CD4-positive, alpha-beta T cell treated with Interleukin-4 for 1 hour (primary cell): ENCODE measurements at places on chromosomes 7 and 10.

DNA sequence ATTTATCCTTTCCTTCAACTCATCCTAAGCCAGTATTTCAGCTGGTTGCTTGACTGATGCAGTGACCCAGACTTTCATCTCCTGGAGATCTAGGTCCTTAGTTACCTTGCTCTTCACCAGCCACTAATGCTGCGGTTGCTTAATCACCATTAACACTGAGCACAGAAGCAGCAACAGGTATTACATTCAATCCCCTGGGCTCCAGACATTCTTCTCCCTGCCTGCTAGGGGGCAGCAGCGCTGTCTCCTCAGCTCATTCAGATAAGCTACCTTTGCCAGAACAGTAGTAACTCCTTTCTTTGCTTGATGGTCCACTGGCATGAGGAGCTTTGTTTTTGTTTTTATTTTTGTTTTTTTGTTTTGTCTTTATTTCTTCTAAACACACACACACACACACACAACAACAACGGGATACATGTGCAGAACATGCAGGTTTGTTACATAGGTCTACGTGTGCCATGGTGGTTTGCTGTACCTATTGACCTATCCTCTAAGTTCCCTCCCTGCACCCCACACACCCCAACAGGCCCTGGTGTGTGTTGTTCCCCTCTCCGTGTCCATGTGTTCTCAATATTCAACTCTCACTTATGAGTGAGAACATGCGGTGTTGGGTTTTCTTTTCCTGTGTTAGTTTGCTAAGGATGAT is 1043.2 kb upstream of the C7orf33 start:
- DNase-seq: no peak

DNA sequence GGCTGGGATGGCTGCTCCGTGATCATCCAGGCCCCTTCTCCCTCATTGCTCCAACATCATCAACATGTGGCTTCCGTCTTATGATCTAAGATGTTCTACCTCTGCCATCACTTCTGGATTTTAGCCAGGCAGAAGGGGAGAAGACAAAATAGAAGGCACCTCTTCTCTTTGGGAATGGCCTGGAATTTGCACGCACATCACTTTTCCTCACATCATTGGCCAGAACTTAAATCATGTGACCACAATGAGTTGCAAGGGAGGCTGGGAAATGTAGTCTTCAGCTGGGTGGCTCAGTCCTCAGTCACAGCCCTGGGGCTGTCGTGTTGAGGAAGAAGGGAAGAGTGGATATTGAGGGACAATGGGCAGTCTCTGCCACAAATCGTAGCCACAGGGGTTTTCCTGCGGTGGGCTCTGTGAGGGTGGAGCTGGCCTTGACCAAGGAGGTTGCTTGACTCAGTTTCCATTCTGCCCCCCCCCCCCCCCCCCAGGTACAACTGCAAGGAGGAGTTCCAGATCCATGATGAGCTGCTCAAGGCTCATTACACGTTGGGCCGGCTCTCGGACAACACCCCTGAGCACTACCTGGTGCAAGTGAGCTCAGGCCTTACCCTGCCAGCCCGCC is 50.3 kb downstream of the PALD1 start:
- peak; percentile 17 for DNase-seq

DNA sequence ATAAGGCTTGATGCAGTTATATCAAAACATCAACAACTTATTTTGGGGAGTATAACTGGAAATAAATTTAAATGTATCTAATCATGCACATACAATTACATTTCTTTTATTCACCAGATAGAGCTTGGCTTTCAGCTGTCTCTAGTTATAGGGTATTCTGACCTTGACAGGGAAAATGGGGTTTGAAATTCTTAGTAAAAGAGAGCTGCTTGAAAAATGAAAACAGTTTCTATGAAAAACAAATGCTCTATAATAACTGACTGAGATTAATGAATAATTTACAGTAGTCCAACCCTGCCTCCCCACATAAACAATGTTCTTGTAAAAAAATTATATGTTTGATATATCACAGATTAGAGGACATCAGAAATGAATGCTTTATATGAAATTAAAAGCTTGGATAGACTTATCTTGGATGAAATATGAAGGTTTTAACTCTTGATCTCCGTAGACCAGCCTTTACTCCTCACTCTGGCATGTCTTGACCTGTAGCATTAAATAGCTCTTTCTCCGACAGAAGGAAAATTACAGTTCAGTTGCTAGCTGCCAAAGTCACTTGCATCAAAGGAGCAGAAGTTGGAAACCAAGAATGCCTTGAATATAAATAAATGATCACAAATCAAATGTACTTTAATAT is 32.1 kb downstream of the VWC2 start:
- DNase-seq: no peak

DNA sequence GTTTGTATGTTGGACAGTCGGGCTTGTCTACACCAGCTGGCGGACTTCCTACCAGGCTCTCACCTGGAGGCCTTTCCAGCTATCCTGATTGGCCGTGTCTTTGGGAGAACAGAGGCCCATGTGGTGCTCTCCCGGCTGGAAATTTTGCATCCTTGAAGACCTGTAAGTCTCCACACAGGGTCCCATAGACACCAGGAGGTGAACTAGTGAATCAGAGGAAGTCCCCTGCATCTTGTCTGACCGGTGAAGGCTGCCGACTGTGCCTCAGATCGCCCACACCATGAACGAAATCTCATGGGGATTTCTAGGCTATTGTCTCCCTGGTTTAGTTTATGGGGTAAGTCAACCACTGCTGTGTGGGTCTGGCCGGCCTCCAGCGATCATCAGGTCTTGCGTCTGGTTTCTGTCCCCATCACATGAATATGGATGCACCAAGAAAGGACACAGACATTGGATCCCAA is 108.4 kb upstream of the LYZL2 start:
- DNase-seq: no peak

DNA sequence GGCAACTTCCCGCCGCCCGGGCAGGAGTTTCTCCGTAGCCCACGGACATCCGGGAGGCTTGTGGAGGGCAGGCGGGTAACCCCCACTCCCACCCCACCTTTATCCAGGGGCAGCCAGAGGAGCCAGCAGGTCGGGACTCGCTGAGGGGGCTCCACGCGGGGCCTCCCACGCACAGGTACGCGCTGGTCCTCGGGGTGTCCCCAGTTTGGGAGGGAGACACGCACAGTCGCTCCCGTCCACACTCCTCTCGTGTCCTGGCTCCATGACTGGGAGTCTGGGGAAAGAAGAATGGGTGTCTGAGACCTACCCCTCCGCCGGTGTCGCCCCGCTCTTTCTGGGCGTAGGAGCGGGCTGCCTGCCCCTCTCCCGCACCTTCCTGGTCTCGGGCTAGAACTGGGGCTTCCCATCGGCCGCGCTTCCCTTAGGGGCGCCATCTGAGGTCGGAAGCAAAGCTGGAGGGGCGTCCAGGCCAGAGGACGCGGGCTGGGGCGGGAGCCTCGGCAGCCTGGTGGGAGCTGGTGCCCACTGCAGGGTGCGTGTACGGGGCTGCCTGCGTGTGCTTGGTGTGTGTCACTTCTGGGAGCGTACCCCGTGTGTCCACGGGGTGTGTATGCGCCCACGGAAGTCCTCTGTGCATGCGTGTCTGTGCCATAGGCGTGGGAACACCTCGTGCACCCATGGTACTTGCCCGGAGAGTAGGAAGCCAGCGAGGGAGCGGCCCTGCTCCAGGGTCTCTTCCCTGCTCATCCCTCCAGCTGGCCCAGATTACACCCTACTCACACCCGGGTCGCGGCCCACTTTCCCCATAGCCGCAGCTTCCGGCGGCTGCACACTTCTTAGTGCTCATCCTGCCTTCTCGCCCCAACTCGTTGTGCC is 73.0 kb upstream of the LEP start:
- no peak for DNase-seq

DNA sequence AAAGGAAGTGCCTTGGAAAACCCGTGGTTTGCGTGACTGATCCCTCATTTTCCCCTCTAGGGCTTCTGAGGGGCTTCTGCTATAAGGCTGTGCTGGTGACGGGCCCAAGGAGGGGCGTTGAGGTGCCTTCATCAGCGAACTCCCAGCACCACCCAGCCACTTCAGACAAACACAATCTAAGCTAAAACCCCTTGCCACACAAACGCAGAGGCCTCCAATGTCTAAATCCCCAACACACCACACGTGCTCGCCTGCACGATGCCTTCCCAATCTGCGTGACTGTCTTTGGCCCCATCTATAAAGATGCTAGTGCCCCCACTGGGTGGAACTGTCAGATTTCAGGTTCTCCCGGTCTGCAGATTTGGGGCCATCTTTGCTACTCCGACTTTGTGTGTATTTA is 4.1 kb upstream of the GAD2 start:
- no peak for DNase-seq

- DNase-seq: no peak
Measured at GRCh38 chr7:22561321-22561811, 61.4 kb upstream of the STEAP1B start.

DNA sequence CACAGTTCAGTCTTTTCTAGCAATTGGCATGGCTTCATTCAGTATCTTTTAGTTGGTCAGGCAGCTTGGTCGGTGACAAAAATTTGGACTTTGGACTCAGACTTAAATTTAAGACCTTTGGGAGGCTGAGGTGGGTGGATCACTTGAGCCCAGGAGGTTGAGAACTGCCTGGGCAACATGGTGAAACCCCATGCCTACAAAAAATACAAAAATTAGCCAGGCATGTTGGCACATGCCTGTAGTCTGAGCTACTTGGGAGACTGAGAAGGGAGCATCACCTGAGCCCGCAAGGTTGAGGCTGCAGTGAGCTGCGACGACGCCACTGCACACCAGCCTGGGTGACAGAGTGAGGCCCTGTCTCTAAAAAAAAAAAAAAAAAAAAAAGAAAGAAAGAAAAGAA is 19.5 kb upstream of the ITPRID1 start:
- no peak for DNase-seq

- no peak for DNase-seq
Measured at GRCh38 chr10:78178940-78179339, 145.3 kb downstream of the RPS24 start.
